ENCODE measurements at places on chromosomes 6 and 20. TPM values are rescaled to one million over a fixed set of nuclear protein-coding genes. Genes with fewer than 3 reads are reported as not detected.

Gene TMEM170B
- 19.7 TPM for total RNA-seq

GRCh38 chr6:16521528-16521927 is 239.7 kb downstream of the ATXN1 start:
- no peak for DNase-seq

- no peak for DNase-seq
These were observed 10.4 kb upstream of the SUMO4 start for GRCh38 chr6:149389509-149390297.

- no peak for DNase-seq
These were observed 361.5 kb downstream of the EPM2A start for GRCh38 chr6:145373826-145374225.

GRCh38 chr6:78523622-78524021 is 343.7 kb upstream of the IRAK1BP1 start:
- DNase-seq: no peak

GRCh38 chr20:33832103-33832804 is 21.1 kb downstream of the CHMP4B start:
- DNase-seq: peak; percentile 61

- DNase-seq: no peak
These were observed 53.0 kb downstream of the HDGFL1 start for GRCh38 chr6:22622351-22622750.

- DNase-seq: peak; percentile 39
These were observed 2.8 kb upstream of the ZNF292 start for GRCh38 chr6:87152526-87152955.

Data from neural progenitor cell (in vitro differentiated cells).